H54 (cell line): ENCODE measurements at places on chromosomes 3 and 15.

- no peak for DNase-seq
Measured at GRCh38 chr3:8557298-8557697, 55.7 kb downstream of the LMCD1 start.

DNA sequence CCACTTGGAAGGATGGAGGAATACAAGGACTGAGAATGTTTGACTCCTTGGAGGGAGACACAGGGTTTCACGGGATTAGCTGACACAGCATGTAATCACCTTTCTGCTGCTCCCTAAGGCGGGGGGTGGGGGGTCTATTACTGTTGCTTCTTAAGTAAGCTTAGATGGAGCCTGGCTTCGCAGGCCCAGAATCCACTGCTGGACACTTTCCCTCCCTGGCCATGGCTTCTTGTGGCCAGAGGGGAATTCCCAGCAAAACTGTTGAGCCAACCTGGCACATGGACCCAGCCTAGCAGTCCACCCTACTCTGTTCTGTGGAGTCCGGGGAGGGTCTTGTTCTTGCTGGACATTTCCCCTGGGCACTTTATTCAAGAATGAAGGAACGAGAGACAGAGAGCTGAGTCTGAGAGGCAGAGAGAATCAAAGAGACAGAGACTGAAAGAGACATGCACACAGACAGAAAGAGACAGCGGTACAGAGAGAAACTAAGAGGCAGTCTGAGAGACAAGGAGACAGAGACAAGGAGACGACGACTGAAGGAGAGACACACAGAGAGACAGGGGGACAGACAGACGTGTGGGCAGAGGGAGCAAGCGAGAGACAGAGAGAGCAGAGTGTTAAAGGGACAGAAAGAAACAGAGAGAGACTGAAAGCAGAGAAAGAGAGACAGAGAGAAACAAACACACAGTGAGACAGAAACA is 55.6 kb upstream of the DLG1 start:
- DNase-seq, result no peak

DNA sequence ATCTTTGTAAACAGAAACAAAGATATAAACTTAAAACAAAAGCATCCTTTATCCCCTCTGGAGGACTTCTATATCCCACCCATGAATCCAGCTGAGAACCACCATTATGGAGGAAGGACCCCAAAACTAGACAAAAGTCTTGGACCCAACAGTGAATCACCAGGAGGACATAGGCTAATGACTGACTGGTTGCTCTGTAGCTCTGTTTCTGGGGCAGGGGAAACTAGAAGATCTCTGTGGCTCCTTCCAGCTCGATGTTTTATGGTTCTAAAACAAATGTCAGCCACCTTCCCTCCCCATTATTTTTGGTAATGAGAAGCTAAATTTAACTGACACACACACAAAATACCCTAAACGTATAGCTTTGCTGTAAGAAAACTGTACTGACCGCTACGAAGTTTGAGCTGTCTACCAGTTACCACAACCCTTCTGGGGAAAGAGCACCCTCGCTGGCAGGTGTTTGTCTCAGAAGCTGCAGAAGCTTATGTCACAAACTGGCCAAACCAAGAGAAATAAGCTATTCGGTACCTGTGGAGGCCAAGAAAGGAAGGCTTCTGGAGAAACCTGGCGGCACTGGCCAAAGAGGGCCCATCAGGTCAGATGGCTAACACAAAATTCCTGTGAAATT is 36.4 kb downstream of the MB21D2 start:
- no peak for DNase-seq

DNA sequence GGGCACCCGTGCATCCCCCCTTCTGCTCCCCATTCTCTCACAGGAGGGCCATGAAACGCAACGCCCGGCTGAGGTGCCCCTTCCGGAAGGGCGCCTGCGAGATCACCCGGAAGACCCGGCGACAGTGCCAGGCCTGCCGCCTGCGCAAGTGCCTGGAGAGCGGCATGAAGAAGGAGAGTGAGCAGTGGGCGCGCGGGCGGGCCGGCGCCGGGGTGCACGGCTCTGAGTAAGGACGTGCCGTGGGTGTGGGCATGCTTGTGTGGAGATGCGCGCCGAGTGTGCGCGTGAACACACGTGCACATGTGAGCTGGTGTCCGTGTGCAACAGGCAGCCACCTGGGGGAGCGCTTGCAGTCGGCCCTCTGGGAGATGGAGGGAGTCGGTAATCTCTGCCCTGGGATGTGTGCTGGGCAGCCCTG is 28.1 kb downstream of the NR1I2 start:
- DNase-seq, result no peak
